Esophagus squamous epithelium (tissue), 5 donors: ENCODE measurements at places on chromosomes 7 and 10.

- no peak for DNase-seq
Observed at GRCh38 chr10:101694674-101695403, at the start of gene FBXW4. Gene FBXW4 (minus strand): TSS chr10:101695170. CDS start chr10:101695105, 65 bp downstream.

- DNase-seq: no peak
Observed at GRCh38 chr7:30787486-30787885, 16.3 kb downstream of the MINDY4 start.

- DNase-seq: no peak
Observed at GRCh38 chr10:114346176-114347031, 57.9 kb downstream of the AFAP1L2 start.

DNA sequence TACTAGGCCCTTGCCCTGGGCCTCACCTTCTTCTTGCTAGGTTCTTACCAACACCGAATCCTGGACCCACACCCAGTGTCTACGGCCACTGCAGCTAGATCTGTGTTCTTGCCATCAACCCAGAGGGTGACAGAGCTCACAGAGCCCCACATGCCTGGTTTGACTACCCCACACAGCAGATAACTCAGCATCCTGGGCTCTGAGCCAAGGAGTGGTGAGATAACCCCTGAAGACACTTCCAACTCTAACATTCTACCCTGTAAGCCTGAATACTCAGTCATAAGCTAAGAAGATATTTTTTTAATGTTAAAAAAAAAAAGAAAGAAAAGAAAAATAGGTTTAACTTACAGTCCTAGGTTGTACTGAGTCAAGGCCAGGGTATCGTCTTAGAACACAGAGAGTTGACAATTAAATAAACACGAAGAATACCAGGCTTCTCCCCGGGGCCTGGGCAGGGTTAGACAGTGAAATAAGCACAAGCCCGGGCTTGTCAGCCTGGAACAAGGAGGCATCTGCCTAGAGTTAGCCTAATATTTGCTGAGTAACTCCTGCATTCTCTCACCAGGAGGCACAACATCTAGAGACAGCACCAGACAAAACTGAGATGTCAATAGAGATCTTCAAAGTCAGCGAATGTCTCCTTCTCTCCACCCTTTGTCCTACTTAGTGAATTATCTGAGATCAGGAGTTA lies 556.5 kb upstream of the LRRN3 start:
- DNase-seq: no peak

- no peak for DNase-seq
Observed at GRCh38 chr10:11280187-11280932, 262.7 kb downstream of the CELF2 start.

DNA sequence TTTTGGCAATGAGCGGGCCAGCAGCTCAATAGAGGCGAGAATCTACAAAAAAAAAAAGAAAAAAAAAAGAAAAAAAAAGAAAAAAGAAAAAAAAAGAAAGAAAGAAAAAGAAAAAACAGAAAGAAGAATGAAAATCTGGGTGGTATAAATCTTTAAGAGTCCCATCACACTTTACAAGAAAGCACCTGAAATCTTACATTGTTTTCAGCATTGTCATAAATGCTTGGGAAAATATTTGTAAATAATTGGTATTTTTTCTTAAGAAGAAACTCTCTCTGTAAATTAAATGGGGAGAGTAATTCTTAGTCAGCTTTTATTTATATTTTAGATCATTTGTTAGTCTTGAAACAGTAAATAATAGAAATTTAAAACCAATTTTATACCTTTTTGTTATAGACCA lies 38.2 kb downstream of the NDUFB2 start:
- DNase-seq: no peak

DNA sequence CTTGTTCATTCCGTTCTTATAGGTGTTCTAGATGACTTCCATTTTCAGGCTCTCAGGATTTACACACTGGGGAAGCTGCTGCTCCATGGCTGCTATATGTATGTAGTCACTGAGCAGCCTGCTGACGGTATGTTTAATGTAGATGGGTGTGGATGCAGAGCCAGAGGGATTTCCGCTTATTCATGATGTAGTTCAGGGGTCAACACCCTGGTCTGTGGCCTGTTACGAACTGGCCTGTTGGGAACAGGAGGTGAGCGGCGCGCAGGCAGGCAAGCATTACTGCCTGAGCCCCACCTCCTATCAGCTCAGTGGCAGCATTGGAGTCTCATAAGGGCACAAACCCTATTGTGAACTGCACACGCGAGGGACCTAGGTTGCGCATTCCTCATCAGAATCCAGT lies 33.9 kb downstream of the DNAJB6 start:
- DNase-seq: no peak

GRCh38 chr7:123004931-123005330 lies 9.4 kb upstream of the TAS2R16 start:
- no peak for DNase-seq
